Umbilical cord (tissue), 2 donors: ENCODE measurements at places on chromosomes 16 and 17.

- DNase-seq: no peak
Measured at GRCh38 chr17:61456688-61457225, 4.5 kb downstream of the TBX4 start.

GRCh38 chr16:85502357-85502756 lies 110.8 kb upstream of the GSE1 start:
- DNase-seq: no peak

DNA sequence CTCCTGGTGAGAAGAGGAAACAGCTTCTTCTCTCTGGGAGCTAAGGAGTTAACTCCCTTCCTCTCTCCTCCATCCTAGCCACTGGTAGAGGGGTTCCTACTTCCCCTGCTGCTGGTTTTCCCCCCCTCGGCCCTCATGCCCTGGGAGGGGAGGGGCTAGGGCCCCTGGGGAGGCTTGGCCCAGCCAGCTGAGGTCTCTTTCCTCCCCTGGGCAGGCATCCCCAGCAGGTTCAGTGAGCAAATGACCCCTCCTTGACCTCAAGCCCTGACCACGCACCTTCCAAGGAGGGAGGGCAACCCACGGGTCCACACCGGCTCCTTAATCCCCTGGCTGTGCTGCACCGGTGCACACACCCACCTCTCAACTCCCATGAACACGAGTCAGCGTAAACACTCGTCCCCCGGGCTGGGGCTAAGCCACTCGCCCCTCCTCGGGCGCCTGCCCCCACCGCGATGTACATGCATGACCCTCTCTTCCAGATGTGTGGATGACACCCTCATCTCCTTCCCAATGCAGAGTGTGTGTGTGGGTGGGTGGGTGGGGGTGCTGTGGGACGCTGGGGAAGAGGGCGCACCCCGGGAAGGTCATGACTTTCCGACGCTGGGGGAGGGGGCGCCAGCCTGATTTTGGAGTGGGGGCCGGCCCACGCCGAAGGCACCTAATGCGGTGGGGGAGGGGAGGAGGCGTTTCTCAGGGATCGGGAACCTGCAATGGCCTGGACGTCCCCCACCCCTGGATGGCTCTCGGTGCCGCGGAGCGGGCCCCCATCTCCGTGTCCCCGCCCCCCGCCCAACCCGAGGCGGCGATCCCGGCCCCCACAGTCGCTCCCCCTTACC lies 33.7 kb downstream of the SRCIN1 start:
- DNase-seq: no peak

- peak; percentile 35 for DNase-seq
Measured at GRCh38 chr16:180681-181564, 664 bp downstream of the HBQ1 start.

DNA sequence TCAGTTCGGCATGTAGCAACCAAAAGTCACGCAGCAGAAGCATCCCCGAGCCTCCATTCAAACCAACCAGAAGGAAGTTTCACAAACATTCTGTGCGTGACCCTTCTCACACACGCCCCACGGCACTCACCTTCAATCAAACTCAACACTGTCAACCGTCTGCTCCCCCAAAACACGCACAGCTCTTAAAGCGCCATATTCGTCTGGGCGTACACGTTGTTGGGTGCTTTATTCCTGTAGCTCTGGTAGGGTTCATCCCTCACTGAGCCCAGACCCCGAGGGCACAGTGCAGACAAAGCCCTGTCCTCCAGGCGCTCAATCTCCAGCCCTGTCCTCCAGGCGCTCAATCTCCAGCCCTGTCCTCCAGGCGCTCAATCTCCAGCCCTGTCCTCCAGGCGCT lies 2.2 kb downstream of the RAB40B start:
- DNase-seq: no peak

GRCh38 chr17:79991924-79992648 lies 43.6 kb downstream of the TBC1D16 start:
- peak; percentile 62 for DNase-seq

DNA sequence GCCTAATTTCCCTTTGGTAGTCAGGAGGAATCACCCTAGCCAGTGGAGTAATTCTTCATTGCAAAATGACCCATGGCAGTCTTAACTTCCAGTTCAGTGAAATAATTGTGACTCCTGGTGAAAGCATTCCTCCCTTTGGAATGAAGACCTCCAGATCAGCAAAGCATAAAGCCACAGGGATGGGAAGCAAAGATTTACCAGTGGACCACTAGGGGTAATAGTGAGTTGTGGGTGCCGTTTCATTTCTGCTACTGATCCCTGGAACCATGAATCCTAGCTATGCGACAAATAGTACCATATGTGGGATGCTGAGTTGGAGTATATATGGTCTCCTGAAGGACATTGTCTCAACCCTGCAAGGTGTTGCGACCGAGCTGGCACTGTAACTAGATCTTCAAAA lies 13.7 kb downstream of the DYNLL2 start:
- no peak for DNase-seq

DNA sequence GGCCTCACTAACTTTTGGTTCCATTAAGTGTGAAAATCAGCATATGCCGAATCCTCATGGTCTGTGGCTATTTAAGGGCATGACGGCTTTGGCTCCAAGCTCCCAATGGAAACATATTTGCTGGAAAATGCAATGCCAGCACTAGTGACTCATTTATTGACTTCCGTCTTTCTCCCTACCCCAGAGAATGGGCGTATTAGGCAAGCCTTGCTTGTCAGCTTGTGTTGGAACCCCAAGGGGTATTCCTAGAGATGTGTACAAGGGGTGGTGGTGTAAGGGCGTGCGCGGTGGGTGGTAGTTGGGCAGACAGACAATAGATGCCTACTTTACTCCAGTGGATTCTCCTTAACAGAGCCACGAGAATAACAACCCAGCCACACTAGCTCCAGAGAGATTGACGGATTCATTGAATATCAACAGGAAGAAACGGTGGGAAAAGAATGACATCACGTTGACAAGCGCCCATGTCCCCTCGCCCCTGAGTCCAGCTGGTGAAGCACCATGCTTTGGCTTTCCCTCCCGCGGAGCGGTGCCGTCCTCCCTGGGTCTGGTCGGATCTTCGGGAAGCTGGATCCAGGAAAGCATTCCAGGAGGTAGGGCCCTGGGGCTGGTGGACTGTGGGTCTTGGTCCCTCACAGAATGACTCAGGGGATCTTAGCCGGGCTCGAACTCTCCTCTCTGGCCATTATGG lies 10.3 kb downstream of the CD300LB start:
- peak; percentile 44 for DNase-seq

- DNase-seq: no peak
Measured at GRCh38 chr17:50381920-50382319, 8.9 kb downstream of the EME1 start.

DNA sequence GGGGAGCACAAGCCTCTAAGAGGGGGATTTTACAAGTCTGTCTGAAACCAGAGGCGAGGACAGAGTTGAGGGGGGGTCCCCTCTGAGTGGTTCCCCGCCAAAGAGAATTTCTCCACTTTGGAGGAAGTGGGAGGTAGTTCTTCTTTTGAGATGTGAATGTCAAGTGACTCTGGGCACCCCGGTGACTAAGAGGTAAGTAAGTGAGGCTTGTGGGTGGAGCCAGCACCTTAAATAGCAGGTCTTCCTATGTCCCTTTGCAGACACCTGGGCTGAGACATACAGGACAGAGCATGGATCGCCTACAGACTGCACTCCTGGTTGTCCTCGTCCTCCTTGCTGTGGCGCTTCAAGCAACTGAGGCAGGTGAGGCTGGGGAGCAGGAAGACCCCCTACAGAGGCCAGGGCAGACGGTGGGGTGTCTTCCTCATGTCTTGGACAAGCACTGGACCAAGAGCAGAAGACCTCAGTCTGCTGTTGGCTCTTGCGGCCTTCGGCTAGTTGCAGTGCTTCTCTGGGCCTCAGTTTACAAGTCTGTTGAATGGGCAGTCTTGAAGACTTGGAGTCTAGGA lies at the start of gene CCL22:
TSS of gene CCL22 (plus strand) at position 257 of the 569 bp plus-strand sequence. CDS start at position 291, 34 bp downstream.
- no peak for DNase-seq

DNA sequence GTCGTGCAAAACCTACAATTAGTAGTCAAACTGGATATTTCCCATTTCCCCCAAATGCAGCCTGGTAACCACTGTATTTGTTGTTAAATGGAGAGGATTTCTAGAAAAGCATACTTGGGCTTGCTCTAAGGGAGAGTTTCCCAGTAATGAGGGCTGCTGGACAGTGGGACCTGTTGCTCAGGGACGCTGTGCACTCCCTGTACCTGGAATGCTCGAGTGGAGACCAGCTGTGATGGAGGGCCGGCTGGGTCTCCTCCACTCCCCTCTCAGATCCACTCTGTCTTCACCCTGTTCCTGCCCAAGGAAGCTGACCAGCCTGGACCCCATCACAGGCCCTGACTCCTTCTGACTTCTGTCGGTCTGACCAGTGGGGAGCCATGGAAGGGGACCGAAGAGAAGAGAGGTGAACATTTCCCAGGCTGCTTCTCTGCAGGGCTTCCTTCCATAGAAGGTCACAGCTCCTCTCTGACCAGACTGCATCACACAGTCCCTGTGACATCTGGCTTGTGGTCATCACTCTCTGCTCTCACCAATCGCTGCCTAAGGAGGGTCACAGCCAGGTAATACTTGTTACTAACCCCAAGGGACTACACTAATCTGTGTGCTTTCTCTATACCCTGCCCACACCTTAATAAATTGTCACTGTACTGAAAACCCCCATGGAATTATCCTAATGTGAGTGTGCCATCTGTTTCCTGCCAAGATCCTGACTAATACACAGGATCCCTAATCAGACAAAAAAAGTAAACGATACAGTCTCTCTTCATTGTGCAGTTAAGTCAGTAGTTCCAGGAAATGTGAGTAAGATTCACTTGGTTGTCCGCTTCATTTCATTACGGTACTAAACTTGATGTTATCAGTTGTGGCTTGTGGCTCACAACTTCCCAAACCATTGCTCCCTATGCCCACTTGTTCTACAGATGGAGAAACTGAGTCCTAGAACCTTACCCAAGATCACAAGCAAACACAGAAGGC lies 102.4 kb downstream of the CCT6B start:
- DNase-seq: no peak

DNA sequence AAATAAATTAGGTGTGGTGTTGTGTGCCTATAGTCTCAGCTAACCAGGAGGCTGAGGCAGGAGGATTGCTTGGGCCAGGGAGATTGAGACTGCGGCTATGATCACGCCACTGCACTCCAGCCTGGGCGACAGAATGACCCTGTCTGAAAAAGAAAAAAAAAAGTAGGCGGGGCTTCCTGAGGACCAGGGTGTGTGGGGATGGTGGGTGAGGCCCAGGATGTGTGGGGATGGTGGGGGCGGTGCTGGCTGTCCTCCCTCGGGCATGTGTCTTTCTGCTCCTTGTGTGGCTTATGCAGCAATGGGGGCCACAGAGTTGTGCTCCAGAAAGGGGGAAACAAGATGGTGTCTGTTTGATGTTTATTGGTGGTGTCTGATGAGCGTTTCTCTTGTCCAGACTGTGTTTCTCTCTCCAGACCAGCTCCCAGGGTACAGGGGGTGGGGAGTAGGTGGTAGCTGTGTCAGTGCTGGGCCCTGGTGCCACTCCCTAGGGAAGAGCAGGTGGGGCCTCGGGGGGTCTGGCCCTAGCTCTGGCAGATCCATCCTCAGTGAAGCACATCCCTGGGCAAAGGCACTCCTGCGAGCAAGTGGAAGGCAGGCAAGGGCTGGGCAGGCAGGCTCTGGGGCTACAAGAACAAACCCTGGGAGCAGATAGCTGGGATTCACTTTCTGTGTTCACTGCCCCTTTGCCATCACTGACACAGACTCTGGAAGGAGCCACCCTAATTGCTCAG lies 2.3 kb downstream of the LCAT start:
- DNase-seq: no peak

- no peak for DNase-seq
Measured at GRCh38 chr16:27189335-27189972, 13.9 kb upstream of the KDM8 start.

GRCh38 chr17:65058146-65058545 lies 1.6 kb upstream of the GNA13 start:
- DNase-seq: no peak

GRCh38 chr16:53111078-53111791 lies 56.4 kb downstream of the CHD9 start:
- no peak for DNase-seq

DNA sequence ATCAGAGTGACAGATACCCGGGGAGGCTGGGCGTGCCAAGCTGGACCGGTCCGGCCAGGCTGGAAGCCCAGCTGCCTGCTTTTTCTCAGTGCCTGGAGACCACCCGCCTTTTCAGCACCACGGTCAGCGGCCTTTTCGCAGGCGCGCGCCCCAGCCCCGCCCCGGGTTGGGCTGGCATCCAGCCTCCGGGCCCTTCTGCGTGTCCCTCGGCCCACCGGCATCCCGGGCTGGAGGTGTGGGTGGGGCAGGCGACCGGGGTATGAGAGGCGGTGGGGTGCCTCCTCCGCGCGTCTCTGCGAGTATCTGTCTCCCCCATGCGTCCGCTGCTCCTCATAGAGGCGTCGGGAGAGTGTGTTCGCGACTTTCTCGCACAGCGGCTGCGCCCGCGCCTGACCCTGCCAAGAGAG lies 102.5 kb downstream of the MRM1 start:
- peak; percentile 36 for DNase-seq

DNA sequence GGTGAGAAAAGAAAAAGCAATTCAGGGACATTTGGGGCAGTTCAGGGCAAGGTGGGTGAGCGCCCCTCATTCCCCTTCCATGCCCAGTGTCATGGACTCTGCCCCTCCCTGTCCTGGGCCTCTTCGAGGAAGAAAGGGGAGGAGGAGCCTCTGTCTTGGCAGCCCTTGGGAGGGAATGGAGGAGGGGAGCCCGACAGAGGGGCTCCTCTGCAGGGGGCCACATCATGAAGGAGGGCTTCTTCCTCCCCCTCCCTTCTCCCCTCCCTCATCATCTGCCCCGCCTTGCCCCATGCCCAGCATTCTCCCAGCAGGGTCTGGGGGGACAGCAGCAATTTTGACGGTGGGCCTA lies 33.2 kb upstream of the TAC4 start:
- DNase-seq: no peak

- no peak for DNase-seq
Measured at GRCh38 chr16:74564451-74564984, 42.4 kb downstream of the GLG1 start.

GRCh38 chr16:69190046-69190588 lies 3.2 kb downstream of the SNTB2 start:
- DNase-seq: no peak

DNA sequence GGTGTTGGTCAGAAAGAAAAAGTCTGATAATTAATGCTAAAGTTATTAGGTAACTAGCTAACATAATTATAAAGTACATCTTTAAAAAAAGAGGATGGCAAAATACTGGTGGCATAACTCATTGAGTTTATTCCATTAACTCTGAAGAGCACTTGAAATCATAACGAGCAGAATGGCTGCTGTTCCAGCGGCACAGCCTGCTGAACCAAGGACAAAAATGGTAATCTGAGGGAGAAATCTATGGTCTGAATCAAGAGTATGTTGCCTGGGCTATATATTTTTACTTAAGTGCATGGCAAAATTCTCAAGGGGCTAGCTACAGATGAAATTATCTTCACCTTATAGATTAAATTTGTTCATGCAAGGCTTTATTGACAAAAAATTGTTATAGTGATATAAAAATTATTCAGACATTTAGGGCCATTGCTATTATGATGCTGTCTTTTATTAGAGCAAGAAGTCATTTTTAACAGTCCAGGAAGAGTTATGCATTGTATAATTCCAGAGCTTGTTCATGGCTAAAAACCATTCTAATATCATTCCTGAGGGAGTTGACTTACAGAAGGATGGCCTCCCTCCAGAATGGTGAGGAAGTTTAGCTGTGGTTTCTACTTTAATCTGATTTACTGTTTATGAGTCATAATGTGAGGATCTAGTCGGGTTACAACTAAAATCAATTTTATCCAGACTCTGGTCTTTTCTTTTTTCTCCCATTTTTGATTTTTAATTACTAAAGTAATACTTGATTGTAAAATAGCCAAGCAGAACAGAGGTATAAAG lies 41.4 kb upstream of the ANKFN1 start:
- peak; percentile 69 for DNase-seq
